ENCODE measurements at places on chromosomes 13 and 19.

- DNase-seq: no peak
Observed at GRCh38 chr13:99634672-99635071, 133.4 kb downstream of the TM9SF2 start.

- DNase-seq: no peak
Observed at GRCh38 chr19:20259615-20260014, 92.6 kb downstream of the ZNF486 start.

- DNase-seq: no peak
Observed at GRCh38 chr13:49760558-49760957, 31.9 kb downstream of the KPNA3 start.

DNA sequence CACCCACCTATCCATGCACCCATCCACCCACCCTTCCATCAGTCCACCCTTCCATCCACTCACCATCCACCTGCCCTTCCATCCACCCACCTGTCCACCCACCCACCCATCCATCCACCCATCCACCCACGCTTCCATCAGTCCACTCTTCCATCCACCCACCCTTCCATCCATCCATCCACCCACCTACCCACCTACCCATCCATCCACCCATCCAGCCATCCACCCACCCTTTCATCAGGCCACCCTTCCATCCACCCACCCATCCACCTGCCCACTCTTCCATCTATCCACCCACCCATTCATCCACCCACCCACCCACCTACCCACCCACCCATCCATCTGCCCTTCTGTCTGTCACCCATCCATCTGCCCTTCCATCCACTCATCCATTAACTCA lies 17.0 kb downstream of the KLHL26 start:
- no peak for DNase-seq

DNA sequence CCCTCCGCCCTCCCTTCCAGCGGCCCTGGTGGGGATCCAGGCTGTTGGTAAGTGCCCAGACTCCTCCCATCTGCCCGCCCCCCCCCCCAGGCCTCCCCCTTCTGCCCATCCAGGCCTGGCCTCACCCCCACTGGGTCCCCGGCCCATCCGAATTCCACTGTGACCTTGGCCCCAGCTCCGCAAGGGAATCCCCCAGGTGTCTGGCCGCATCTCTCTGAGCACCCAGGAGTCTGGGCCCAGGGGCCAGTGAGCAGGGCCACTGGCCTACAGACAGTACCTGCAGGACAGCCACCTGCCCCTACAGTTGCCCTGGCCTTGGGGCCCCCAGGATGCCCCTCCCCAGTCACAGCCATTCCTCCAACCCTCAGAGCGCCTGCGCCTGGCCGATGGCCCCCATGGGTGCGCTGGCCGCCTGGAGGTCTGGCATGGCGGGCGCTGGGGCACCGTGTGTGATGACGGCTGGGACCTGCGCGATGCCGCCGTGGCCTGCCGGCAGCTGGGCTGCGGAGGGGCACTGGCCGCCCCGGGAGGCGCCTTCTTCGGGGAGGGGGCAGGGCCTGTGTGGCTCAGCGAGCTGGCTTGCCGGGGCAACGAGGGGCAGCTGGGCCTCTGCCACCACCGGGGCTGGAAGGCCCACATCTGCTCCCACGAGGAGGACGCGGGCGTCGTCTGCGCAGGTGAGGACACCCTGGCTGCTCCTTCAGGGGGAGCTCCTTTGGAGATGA lies 912 bp downstream of the SSC5D start:
- no peak for DNase-seq

DNA sequence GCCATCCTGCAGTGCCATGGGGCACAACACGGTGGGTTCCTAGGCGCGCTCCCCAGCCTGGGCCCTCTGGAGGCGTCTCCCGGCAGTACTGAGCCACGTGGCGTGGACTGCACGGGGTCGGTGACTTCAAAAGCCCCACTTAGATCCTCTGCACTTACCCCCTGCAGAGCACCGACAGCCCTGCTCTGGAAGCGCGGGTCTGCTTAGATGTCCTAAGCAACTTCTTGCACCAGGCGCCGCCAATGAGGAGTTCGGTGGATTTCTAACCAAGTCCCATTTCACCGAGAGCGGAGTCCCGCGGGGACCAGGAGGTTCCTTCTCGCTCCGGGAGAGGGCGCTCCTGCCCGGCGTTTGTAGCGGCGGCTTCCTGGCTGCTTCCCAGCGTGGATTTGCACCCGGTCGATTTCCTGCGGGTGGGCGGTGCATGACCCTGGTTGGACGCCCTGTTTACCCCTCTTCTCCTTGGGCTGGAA lies 25.2 kb upstream of the ZNF845 start:
- no peak for DNase-seq

- no peak for DNase-seq
Observed at GRCh38 chr13:93723316-93723715, 496.7 kb downstream of the GPC6 start.

- DNase-seq: no peak
Observed at GRCh38 chr19:29685326-29685725, 20.1 kb downstream of the PLEKHF1 start.

- no peak for DNase-seq
Observed at GRCh38 chr19:58001895-58002369, 688 bp downstream of the ZNF606 start.

DNA sequence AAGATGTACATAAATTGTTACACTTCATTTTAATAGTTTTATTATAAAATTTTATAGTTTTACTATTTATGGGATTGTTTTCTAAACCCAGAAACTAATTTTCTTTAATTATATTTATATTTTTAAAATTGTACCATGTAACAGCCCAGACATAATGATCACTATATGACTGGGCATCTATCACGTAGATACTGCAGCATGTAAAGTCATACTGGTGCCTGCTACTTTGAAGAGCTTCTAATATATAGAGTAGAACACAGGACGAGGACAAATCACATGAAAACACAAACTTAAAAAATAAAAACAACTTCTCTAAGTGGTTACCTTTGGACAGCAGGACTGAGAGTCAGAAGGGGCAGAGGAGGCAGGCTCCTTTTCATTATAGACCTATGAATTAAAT lies 5.3 kb downstream of the ELF1 start:
- no peak for DNase-seq

GRCh38 chr19:30446850-30447552 lies 74.8 kb downstream of the ZNF536 start:
- no peak for DNase-seq

DNA sequence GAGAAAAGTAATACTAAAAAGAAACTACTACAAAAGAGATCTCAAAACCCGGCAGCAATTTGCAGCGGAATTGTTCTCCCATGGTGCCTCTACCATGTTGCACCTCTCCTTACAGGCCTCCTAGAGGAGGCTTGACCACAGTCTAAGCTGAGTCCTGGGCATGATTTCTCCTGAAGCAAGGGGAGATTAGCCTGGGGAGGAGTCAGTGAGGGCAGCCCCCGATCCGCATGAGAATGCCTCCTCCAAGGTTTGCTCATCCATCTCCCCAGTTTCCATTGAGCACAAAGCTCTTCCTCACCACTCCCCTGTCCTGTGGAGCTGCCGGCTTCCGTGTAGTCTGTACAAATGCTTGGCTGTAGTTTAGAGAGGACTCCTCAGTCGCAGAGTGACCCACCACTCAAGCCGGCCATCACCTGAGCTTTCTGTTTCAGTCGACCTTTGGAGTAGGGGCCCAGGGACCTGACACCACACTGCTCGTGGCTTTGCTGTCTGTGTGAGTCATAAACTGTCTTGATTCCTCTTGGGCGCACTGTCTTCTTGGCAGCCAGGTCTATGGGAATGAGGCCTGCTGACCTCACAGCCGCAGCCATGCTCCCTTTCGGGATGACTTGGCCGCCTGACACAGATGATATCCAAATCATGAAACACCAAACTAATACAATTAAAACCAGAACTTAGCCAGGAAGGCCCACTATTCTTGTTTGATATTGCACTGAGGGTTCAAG lies 72.3 kb downstream of the C1QTNF9 start:
- DNase-seq: no peak

DNA sequence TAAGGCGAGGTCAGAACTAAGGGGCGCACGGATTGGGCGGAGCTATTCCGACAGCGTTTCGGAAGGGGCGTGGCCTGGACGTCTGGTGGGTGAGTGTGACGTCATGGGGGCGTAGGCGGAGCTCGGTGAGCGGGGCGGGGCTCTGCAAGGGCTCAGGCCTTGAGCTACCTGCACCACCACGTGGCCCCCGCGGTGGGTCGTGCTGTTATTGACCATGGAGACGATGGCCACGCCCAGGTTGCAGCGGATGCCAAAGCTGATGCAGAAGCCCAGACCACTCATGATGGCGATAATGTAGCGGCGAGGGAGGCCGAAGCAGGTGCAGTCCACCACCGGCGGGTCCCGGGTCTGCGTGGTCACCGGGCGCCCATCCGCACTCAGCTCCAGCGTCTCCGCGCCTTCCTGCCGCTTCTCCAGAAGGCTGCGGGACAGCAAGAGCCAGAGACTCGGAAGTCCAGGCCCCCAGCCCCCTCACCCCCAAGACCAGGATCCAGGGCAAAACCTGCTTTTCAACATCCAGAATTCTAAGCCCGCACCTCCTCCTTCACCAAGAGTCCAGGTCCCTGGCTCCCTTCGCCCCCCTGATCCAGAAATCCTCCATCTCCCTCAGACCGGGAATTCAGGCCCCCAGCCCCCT lies 4.8 kb downstream of the SLC17A7 start:
- DNase-seq: no peak

- DNase-seq: no peak
Observed at GRCh38 chr13:112767506-112768471, 78.0 kb downstream of the ATP11A start.

DNA sequence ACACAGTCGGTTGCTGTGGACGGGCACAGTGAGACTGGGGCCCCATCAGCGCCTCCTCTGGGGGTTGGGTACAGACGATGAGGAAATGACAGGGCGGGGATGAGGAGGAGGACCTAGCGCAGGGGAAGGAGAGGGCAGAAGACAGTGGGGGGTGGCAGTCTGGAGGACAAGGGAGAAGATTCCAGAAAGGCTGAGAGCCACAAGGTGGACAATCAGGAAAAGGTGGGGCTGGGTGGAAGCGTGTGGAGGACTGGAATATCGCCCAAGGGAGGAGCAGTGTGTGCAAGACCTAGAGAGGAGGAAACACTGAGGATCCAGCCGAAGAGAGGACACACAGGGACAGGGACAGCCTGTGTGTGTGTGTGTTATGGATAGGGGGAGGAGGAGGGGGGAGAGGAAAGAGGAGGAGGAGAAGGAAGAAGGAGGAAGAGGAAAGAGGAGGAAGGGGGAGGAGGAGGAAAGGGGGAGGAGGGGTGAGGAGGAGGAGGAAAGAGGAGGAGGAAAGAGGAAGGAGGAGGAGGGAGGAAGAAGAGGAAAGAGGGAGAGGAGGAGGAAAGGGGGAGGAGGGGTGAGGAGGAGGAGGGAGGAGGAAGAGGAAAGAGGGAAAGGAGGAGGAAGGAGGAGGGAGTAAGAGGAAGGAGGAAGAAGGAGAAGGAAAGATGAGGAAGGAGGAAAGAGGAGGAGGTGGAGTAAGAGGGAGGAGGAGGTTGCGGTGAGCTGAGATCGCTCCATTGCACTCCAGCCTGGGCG lies 15.8 kb upstream of the GARIN5A start:
- DNase-seq: no peak

DNA sequence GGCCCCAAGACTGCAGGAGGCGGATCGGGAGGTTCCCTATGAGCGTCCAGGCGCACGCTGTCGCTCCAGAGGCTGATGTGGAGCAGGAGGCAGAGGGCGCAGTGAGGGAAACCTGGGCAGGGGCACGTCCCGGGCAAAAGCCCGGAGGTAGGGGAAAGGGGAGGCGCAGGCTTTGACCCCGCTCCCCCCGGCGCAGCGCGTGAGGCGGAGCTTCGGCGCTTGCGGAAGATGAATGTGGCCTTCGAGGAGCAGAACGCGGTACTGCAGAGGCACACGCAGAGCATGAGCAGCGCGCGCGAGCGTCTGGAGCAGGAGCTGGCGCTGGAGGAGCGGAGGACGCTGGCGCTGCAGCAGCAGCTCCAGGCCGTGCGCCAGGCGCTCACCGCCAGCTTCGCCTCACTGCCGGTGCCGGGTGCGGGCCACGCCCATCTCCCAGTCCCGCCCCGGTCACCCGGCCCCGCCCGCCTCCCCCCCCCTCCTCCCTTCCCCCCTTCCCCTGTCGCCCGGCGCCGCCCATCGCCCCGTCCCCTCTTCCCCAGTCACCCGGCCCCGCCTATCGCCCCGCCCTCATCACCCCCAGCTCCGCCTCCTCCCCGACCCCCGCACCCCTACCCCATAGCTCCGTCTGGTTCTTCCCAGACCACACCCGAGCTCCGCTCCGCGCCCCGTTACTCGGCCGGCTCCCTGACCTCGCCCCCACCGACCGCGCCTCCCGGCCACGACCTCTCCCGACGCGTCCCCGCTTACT lies 4.1 kb downstream of the HMG20B start:
- no peak for DNase-seq

- no peak for DNase-seq
Observed at GRCh38 chr13:25380082-25380481, 8.3 kb downstream of the ATP8A2 start.

GRCh38 chr13:19863323-19864023 lies at the start of gene ZMYM5:
TSS of gene ZMYM5 (minus strand) at chr13:19863649. CDS start at chr13:19852180, 11,469 bp downstream.
- DNase-seq: peak; percentile 90

GRCh38 chr13:37417060-37417441 lies 181.5 kb downstream of the POSTN start:
- DNase-seq: no peak

GRCh38 chr13:74929436-74929835 lies 552.5 kb downstream of the TBC1D4 start:
- DNase-seq: no peak

GRCh38 chr19:7301525-7301924 lies 7.3 kb upstream of the INSR start:
- no peak for DNase-seq

DNA sequence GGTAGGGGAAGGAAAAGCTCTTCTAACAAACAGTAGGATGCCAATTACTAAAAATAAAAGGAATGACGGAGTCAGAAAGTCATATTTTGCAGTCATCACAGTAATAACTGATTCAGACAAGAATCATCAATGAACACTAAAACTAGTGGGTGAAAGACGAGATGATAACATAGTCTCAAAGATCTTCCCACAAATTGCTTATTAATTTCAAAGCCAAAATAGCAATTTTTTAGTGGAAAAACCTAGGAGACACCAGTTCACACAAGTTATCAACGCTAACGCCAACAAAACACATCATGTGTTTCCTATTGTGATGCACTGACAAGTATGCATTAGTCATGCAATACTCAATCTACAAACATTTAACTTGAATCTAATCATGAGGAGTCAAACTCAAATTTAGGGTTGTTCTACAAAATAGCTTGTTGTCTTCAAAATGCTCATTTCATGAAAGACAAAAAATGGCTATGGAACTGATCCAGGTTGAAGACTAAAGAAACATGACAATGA lies 18.6 kb downstream of the ZNF233 start:
- DNase-seq: no peak

- no peak for DNase-seq
Observed at GRCh38 chr19:5753743-5754142, 30.8 kb downstream of the PRR22 start.

- DNase-seq: no peak
Observed at GRCh38 chr19:2627855-2628254, 74.6 kb downstream of the GNG7 start.

GRCh38 chr19:6719540-6719861 lies 949 bp downstream of the C3 start:
- no peak for DNase-seq

GRCh38 chr19:20607943-20608342 lies 42.4 kb upstream of the ZNF737 start:
- no peak for DNase-seq
